ENCODE measurements at places on chromosomes 16 and 17.

DNA sequence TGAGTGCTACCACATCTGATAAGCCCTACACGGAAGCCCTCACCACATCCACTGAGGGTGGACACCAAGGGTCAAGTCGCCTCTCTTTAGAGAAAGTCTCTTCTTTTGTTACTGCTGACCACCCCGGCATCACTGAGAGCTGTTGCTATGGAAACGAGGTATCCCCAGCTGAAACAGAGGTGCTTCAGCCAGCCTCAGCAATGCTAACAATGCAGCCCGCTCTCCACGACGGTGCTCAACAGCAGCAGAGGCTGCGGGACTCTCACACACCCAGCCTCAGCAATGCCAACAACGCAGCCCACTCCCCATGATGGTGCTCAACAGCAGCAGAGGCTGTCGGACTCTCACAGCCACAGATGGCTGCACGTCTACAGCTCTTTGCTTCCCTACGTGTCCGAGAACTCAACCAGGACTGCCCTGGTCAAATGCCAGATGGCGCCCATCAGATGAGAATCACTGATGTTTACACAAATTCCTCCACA lies 41.4 kb downstream of the VPS53 start:
- DNase-seq = no peak

DNA sequence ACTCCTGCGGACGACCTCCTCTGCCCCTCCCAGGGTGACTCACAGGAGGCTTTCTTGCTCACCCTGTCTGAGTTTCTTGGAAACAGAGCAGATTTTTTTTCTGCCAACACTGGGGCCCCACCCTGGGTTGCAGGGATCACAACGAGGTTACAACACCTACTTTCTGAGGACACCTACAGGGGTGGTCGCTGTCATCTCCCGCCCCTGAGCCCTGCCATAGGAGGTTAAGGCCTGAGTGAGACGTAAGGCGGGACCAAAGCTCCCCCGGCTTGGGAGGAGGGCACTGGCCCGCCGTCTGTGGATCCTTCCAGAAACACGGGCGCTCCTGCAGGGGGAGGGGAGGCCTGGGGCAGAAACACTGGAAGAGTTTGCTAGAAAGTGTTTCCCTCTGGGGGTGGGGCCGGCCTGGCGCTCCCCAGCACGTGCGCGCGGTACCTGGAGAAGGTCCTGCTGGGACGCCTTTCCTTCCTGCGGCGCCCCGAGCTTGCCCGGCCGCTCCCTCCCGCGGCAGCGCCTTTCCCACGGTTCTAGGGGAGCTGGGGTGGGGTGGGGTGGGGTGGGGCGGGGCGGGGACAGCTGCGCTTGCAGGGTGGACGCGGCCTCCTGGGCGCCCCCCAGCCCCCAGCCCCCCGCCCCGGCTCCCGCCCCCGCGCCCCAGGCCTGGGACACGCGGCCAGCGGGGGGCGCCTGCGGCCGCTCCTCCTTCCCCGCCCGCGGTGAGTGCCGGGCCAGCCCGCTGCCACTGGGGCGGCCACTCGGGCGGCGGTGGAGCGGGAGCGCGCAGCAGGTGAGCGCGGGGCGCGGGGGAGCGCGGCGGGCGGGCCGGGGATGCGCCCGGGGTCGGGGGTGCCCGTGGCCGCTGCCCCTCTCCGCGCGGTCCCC lies 20.7 kb upstream of the ADCY7 start:
- peak; percentile 73 for DNase-seq

GRCh38 chr17:17446666-17447155 lies 30.1 kb upstream of the MED9 start:
- no peak for DNase-seq

GRCh38 chr17:2090210-2090641 lies 35.3 kb downstream of the HIC1 start:
- no peak for DNase-seq

- peak; percentile 6 for DNase-seq
Measured at GRCh38 chr17:69723741-69724140, 309.2 kb downstream of the MAP2K6 start.

DNA sequence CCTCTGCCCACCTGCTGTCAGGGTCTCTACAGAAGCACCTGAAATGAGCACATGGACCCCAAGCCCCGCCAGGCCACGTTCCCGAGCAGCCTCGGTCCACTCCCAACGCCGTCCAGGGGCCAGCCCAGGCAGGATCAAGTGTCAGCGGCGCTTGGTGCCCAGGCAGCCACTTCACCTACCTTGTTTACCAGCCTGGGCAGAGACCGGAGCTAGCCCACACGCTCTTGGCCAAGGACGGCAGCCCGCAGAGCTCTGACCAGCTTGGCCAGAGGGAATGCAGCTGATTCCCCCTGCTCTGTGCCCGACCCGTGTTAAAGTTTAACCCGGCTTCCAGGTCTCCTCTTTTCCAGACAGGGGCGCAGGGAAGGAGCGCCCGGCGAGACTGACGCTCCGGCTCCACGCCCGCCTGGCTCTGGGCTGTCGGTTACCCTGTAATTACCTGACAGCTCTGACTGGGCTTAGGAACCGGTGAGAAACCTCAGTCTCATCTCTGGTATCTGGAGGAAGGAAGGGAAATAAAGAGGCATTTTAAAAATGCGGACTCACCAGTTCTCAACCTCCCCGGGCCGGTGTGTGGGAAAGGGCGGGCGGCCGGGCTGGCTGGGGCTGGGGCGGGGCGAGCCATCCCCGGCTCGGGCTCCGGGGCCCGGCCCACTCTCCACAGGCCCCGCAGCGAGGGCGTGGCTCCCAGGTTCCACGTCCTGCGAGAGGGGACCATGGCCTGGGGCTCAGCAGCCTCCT lies 4.6 kb downstream of the KIFC3 start:
- no peak for DNase-seq

DNA sequence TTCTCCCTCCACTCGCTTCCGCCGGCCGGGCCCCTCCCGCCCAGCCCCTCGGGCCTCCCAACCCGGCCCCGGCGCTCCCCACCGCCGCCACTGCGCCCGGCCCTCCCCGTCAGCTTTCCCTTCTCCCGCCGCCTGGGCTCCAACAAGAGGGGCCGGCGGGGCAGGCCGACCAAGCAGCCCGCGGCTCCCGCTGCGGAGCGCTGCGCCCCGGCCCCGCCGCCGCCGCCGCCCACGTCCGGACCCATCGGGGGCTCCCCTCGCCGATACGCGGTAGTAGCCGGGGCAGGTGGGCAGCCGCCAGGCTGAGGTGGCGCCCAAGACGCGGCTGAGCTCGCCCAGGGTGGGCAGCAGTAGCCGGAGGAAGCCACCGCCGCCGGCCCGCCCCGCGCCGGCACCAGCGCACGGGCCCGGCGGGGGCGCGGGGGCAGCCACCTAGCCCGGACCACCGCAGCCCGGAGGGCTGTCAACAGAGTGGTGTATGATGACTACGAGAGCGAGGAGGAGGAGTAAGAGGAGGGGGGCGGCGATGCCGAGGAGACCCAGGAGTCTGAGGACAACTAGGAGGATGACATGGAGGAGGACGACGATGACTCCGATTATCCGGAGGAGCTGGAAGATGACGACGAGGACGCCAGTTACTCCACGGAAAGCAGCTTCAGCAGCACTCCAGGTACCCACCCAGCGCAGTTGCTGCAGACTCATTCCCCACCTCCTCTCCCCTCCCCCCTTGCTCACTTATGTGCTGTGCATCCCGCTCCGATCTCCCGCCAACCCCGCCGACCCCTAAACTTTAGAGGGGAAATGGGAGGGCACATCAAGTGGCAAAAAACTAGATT lies 498 bp downstream of the LRRC37B start:
- peak; percentile 6 for DNase-seq

GRCh38 chr17:58759522-58759921 lies 3.9 kb downstream of the PPM1E start:
- no peak for DNase-seq

All from fibroblast of skin of scalp (primary cell).